ENCODE measurements at places on chromosomes 13 and 19.

- DNase-seq, result no peak
These were observed 93.1 kb downstream of the ENOX1 start for GRCh38 chr13:43693639-43694038.

GRCh38 chr19:12723641-12724426 is at the start of gene TNPO2:
TSS of gene TNPO2 (minus strand) at chr19:12723932. CDS start at chr19:12720977, 2,955 bp downstream.
- peak; percentile 51 for DNase-seq

DNA sequence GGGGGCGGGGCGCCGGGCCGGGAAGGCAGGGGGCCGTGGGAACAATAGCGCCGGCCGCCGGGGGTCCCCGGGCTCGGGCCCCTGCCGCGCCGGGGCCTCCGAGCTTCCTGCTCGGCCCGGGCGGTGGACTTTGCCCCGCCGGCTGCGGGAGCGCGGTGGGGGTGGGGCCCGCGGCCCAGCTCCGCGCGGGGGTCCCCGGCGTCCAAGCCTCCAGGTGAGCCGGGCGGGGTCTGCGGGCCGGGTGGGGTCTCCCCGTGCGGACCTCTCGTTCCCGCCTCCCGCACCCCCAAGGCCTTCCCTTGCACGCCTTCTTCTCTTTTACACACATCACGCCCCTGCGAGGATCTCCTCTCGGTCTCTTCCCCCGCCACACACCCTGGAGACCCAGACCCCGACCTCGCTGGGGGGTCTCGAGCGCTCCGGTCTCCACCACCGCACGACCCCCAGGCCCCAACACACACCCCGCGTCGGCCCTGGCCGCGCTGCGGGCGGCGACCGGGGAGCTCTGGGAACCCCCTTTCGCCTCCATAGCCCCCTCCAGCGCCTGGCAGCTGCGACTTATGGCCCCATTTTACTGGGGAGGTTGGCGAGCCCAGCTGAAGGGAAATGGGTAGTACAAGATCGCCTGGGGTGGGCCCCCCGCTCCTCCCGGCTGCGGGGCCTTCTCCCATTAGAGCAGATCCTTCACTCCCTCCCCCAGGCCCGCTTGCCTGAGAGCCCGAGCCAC is 711 bp downstream of the CAMSAP3 start:
- no peak for DNase-seq

- DNase-seq, result no peak
These were observed 3.2 kb downstream of the ATP4B start for GRCh38 chr13:113654591-113655345.

DNA sequence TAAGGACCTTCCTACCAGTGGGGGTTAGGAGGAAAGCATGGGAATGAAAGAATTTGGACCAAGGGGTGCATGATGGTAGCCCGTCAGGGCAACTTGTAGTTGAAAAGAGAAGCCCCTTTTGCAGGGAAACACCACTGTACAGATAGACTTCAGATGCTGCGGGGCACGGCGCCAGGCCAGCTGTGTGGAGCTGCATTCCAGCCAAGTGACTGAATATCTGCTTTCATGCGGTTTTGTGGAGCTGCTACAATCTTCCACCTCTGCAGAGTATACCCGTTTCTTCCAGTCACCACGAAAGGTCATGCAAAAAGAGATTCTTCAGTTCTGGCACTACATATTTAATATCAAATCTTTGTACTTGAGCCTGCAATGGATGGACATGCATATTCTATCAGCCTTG is 104.7 kb downstream of the RGCC start:
- peak; percentile 77 for DNase-seq

Measured in HFF-Myc (cell line).